CD4-positive, alpha-beta memory T cell (primary cell): ENCODE measurements at places on chromosomes 3 and 15. TPM values are rescaled to one million over a fixed set of nuclear protein-coding genes. Genes with fewer than 3 reads are reported as not detected.

GRCh38 chr15:50265620-50266019, at the start of gene HDC:
HDC (minus strand) TSS chr15:50265726; CDS start chr15:50265623, 103 bp downstream.
- H3K4me3 ChIP-seq, result no peak within 1 kb of the TSS
- peaks cover 21% of the 10 kb centered on the region for H3K4me1 ChIP-seq
- no peak for DNase-seq
- no peak within 1 kb of the TSS for H3K27ac ChIP-seq
- H3K36me3 ChIP-seq, result no peaks in the 10 kb centered on the region

Gene DZIP1L
- not detected for total RNA-seq

Gene MOBP
- total RNA-seq, result not detected

- no peaks in the 10 kb centered on the region for H3K4me1 ChIP-seq
- no peaks in the 10 kb centered on the region for H3K27me3 ChIP-seq
- no peak overlapping the region for H3K27ac ChIP-seq
- no peaks in the 10 kb centered on the region for H3K36me3 ChIP-seq
- no peak overlapping the region for H3K4me3 ChIP-seq
- DNase-seq, result no peak
Observed at GRCh38 chr15:98233873-98234272, 273.4 kb downstream of the ARRDC4 start.

Gene CNBP
- total RNA-seq, result 369 TPM

GRCh38 chr3:127690823-127691452, 18.2 kb downstream of the ABTB1 start:
- H3K27ac ChIP-seq, result no peak overlapping the region
- no peak overlapping the region for H3K4me3 ChIP-seq
- no peaks in the 10 kb centered on the region for H3K36me3 ChIP-seq

DNA sequence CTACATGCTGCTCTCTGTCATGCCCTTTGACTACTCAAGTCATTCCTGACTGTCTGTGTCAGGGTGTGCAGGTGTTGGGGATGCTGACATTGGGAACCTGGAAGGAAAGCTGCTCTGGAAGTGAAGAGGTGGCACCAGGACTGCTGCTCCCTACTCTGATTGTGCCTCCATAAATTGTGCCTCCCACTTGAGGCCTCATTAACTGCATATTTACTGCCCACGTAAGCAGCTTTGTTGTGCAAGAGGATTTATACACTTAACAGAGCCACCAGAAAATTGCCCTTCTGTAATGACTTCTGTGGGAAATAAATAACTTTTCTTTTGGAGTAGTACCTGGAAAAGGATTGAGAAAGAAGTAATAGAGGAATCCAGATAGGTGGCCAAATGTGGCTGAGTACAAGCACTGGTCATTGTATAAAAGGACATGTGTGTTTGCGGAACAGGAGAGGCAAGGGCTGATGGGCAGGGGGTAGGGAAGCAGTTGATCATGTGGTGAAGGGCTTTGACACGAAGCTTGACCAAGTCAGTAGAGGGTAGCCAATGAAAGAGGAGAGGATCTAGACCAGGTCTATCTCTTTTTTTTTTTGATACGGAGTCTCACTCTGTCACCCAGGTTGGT, 24.8 kb downstream of the IL20RB start:
- no peaks in the 10 kb centered on the region for H3K4me1 ChIP-seq
- H3K4me3 ChIP-seq, result no peak overlapping the region
- H3K36me3 ChIP-seq, result no peaks in the 10 kb centered on the region

Gene FGF12
- total RNA-seq, result not detected

GRCh38 chr15:68808770-68809169, 11.9 kb downstream of the ANP32A start:
- no peak overlapping the region for H3K27ac ChIP-seq
- H3K4me1 ChIP-seq, result peaks cover 80% of the 10 kb centered on the region
- no peaks in the 10 kb centered on the region for H3K27me3 ChIP-seq

GRCh38 chr15:73909651-73910050, 16.6 kb upstream of the LOXL1 start:
- peaks cover 6% of the 10 kb centered on the region for H3K4me1 ChIP-seq
- no peak overlapping the region for H3K27ac ChIP-seq
- no peaks in the 10 kb centered on the region for H3K36me3 ChIP-seq
- H3K27me3 ChIP-seq, result no peaks in the 10 kb centered on the region

GRCh38 chr3:105466495-105467404, 100.0 kb downstream of the ALCAM start:
- no peaks in the 10 kb centered on the region for H3K27me3 ChIP-seq
- no peaks in the 10 kb centered on the region for H3K36me3 ChIP-seq
- no peak for DNase-seq
- no peak overlapping the region for H3K4me3 ChIP-seq

DNA sequence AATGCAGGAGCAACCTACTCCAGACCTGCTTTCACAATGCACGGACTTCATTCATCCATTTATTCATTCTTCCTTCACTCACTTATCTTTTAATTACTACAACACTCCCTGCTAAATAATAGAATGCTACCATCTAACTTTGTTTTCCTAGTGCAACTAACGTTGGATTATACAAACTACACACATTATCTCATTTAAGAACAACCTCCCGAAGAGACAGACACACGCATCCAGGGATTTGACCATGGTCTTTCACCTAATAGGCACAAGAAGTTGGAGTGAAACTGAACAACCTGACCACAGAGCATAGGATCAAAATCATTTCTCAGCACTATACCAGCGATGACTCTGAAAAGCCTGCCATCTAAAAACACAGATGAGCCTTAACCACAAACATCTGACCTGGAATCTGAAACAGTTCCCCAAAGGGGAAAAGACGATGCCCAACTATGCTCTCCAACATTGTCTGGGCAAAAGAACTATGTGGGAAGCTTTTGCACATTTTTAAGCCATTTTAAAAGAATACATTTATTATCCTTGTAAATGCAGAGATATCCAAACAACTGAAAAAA, 21.0 kb downstream of the ZNF385D start:
- DNase-seq, result no peak
- H3K4me1 ChIP-seq, result no peaks in the 10 kb centered on the region
- H3K4me3 ChIP-seq, result no peak overlapping the region
- no peaks in the 10 kb centered on the region for H3K27me3 ChIP-seq

DNA sequence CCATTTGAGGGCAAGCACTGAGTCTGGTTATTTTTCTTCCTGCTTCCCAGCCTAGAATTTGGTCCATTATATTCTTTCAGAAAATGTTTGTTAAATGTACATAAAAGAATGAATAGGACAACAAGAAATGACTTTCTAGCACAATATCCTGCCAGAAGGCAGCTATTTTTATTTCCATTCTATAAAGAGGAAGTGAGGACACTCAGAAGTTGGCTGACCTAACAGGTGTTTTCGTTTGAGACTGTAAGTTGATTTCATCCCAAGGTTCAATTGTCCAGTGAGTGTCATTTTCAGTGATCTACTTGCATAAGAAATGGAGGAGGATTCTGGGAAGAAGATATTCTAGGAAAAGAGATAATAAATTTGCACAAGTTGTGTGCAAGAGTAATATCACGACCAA, 191.9 kb upstream of the POU1F1 start:
- no peaks in the 10 kb centered on the region for H3K36me3 ChIP-seq
- no peaks in the 10 kb centered on the region for H3K27me3 ChIP-seq
- no peaks in the 10 kb centered on the region for H3K4me1 ChIP-seq
- H3K4me3 ChIP-seq, result no peak overlapping the region
- no peak for DNase-seq
- no peak overlapping the region for H3K27ac ChIP-seq

GRCh38 chr3:137693791-137694190, 70.3 kb upstream of the SOX14 start:
- no peaks in the 10 kb centered on the region for H3K4me1 ChIP-seq
- H3K27me3 ChIP-seq, result no peaks in the 10 kb centered on the region
- no peak overlapping the region for H3K4me3 ChIP-seq
- DNase-seq, result no peak
- no peaks in the 10 kb centered on the region for H3K36me3 ChIP-seq

Gene CDCP1
- 0.44 TPM for total RNA-seq

Gene ADIPOQ
- total RNA-seq, result not detected

- H3K4me3 ChIP-seq, result no peak overlapping the region
- no peak for DNase-seq
- H3K27me3 ChIP-seq, result no peaks in the 10 kb centered on the region
- peaks cover 61% of the 10 kb centered on the region for H3K4me1 ChIP-seq
- no peak overlapping the region for H3K27ac ChIP-seq
Observed at GRCh38 chr3:42507761-42508335, 5.4 kb downstream of the VIPR1 start.

- H3K27ac ChIP-seq, result no peak overlapping the region
- H3K4me3 ChIP-seq, result no peak overlapping the region
- H3K36me3 ChIP-seq, result no peaks in the 10 kb centered on the region
- DNase-seq, result no peak
Observed at GRCh38 chr15:52783191-52783829, 6.8 kb downstream of the ONECUT1 start.

- H3K36me3 ChIP-seq, result no peaks in the 10 kb centered on the region
- H3K27me3 ChIP-seq, result no peaks in the 10 kb centered on the region
- no peak overlapping the region for H3K4me3 ChIP-seq
- no peaks in the 10 kb centered on the region for H3K4me1 ChIP-seq
- DNase-seq, result no peak
Observed at GRCh38 chr3:46668591-46668990, 24.9 kb downstream of the ALS2CL start.

Gene FBXL22
- total RNA-seq, result 1.9 TPM

Gene TIMP4
- total RNA-seq, result not detected

GRCh38 chr3:167397826-167398225, 17.7 kb upstream of the ZBBX start:
- no peaks in the 10 kb centered on the region for H3K36me3 ChIP-seq
- H3K27me3 ChIP-seq, result no peaks in the 10 kb centered on the region
- no peak for DNase-seq
- no peak overlapping the region for H3K4me3 ChIP-seq
- no peaks in the 10 kb centered on the region for H3K4me1 ChIP-seq

DNA sequence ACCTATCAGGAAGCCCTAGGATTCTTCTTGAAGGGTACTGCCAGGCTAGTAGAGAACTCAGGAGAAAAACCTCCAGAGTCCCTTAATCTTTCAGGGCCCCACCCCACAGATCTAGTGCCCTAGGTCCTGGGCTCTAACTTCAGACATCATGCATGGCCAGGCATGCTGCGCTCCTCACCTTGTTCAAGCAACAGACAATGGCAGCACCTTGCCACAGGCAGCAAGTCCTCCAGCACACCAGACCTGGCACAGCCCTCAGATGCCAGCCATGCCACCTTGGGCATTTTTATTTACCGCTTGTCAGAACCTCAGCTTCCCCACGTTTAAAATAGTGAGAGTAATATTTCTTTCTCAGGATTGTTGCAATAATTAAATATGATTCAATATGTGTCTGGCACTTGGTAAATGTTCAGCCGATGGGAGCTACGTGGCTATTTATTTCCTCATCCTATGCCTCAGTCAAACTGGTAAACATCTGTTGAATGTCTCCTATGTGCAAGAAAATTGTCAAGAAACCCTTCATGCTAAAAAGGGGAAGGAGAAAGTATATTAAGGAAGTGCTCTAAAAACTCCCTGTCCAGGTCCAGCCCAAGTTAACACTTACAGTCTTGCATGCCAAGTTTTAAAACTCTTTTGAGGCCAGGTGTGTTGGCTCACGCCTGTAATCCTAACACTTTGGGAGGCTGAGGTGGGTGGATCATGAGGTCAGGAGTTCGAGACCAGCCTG, 14.5 kb upstream of the CCR1 start:
- no peak for DNase-seq
- no peak overlapping the region for H3K27ac ChIP-seq
- H3K36me3 ChIP-seq, result no peaks in the 10 kb centered on the region
- no peaks in the 10 kb centered on the region for H3K4me1 ChIP-seq
- H3K4me3 ChIP-seq, result no peak overlapping the region

DNA sequence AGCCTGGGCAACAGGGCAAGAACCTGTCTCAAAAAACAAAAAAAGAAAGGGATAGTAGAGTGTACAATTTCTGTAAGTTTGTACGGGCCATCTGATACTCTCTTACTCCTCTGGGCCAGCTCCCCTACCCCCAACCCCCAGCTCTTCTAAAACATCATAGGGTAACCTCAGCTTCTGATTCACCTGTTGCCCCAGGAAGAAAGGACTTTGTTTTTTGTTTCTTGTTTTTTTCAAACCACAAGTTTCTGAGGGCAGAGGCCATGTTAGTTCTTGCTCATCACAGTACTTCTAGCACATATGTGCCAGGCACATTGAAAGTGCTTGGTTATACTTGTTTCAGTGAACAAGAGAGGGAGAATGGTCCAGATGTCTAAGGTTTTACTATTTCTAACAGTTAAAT, 20.2 kb downstream of the ATOSA start:
- no peak overlapping the region for H3K27ac ChIP-seq
- DNase-seq, result peak; percentile 45
- no peak overlapping the region for H3K4me3 ChIP-seq
- no peaks in the 10 kb centered on the region for H3K27me3 ChIP-seq

- H3K4me3 ChIP-seq, result no peak overlapping the region
- H3K4me1 ChIP-seq, result no peaks in the 10 kb centered on the region
- DNase-seq, result no peak
- H3K36me3 ChIP-seq, result no peaks in the 10 kb centered on the region
Observed at GRCh38 chr3:13801361-13802204, 78.3 kb downstream of the WNT7A start.

Gene NPAP1
- total RNA-seq, result not detected

DNA sequence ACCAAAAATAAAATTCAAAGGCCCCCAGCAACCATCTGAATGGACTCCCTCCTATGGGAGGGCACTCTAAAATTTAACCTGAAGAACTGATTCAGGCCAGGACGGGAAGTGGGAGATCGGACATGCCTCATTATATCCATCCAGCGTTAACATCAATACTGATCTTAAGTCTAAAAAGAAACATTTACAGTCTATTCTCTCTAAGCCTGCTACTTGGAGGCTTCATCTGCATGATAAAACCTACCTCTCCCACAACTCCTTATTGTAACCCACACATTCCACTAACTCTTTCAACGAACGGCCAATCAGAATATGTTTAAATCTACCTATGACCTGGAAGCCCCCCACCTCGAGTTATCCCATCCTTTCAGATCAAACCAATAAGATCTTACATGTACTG, 68.4 kb downstream of the HERC1 start:
- H3K4me1 ChIP-seq, result peaks cover 42% of the 10 kb centered on the region
- H3K4me3 ChIP-seq, result no peak overlapping the region
- H3K27ac ChIP-seq, result no peak overlapping the region
- H3K27me3 ChIP-seq, result no peaks in the 10 kb centered on the region

GRCh38 chr3:180332608-180333007, 269.4 kb upstream of the TTC14 start:
- no peak for DNase-seq
- no peaks in the 10 kb centered on the region for H3K4me1 ChIP-seq
- H3K27me3 ChIP-seq, result no peaks in the 10 kb centered on the region
- no peaks in the 10 kb centered on the region for H3K36me3 ChIP-seq
- no peak overlapping the region for H3K4me3 ChIP-seq

DNA sequence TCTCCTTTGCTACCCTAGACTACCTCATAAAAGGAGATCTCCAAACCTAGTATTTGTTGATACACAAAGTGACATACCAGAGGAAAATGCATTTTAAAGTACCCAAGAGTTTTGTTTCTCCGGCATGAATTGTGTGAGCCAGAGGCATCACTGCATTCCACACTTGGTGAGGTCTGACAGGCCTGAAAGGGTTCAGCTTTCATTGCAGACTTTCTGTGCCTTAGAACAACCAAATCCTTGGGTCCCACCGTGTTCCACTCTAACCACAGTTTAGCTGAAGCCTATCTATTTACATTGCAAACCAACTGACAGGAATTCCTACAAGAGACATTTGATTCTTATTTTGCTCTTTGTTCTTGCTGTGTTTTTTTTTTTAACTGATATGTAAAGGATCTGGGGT, 21.0 kb upstream of the EID1 start:
- H3K4me3 ChIP-seq, result no peak overlapping the region
- no peaks in the 10 kb centered on the region for H3K27me3 ChIP-seq
- H3K4me1 ChIP-seq, result no peaks in the 10 kb centered on the region
- DNase-seq, result no peak
- no peak overlapping the region for H3K27ac ChIP-seq
- no peaks in the 10 kb centered on the region for H3K36me3 ChIP-seq
